Brain microvascular endothelial cell (primary cell): ENCODE measurements at places on chromosomes 2 and 18.

DNA sequence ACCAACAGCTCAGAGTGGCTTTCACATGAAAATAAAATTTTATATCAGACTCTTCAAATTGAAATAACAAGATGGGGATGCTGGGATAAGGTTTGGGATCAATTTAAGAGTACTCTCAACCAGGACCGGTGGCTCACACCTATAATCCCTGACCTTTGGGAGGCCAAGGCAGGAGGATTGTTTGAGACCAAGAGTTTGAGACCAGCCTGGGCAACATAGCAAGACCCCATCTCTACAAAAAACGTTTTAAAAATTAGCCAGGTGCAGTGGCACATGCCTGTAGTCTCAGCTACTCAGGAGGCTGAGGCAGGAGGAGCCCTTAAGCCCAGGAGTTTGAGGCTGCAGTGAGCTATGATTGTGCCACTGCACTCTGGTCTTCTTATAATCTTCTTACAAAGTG, 2.6 kb downstream of the LMAN2L start:
- no peak for DNase-seq

DNA sequence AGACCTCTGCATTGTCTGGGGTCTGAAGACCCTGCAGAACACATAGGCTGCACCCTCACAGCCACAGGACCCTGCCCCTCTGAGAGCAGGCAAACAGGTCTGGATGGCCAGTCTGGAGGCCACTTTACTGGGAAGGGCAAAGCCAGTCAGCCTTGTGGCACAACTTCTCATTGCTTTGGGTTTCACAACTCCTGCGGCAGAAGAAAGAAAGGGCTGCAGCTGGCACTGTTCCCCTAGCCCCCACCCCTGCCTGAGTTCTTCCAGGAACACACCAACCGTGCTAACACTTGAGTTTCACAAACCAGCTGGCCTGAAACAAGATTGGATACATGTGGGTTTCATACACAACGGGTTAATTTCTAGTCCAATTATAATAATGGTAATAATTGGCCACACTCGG, 276.5 kb upstream of the MGAT5 start:
- no peak for DNase-seq

DNA sequence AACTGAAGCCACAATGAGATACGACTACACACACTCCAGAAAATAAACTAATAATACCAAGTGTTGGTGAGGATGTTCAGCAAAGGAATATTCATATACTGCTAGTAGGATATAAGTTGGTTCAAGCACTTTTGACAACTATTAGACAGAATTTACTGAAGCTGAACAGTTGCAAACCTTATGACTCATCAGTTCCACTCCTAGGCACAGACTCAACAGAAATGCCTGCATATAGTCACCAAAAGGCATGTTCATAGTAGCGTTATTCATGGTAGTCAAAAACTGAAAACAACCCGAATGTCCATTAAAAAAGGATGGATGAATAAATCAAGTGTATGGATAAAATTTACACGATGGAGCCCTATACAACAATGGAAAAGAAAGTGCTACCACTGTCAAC, 232.0 kb downstream of the ANAPC1 start:
- no peak for DNase-seq

DNA sequence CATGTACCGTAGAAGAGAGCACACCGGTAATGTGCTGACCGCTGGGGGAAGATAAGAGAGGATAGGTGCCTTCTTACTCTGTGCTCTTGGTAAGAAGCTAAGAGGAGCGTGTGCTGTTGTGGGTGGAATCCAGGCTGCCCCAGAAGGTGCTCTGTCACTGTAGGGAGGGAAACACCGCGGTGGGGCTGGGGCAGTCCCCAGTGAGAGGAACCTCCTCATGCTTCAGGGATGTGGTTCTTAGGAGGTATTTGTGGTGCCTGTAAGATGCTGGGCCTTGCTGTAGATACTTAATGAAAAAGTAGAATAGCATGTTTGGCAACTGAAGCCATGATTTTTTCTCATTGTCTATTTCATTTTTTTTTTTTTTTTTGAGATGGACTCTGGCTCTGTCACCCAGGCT, 1.1 kb downstream of the COLEC11 start:
- no peak for DNase-seq

GRCh38 chr2:2827046-2827636, 496.1 kb upstream of the MYT1L start:
- no peak for DNase-seq

- no peak for DNase-seq
Observed at GRCh38 chr18:46335534-46336101, 231.4 kb downstream of the HAUS1 start.

- no peak for DNase-seq
Observed at GRCh38 chr2:64839844-64840243, 149.4 kb upstream of the SLC1A4 start.

DNA sequence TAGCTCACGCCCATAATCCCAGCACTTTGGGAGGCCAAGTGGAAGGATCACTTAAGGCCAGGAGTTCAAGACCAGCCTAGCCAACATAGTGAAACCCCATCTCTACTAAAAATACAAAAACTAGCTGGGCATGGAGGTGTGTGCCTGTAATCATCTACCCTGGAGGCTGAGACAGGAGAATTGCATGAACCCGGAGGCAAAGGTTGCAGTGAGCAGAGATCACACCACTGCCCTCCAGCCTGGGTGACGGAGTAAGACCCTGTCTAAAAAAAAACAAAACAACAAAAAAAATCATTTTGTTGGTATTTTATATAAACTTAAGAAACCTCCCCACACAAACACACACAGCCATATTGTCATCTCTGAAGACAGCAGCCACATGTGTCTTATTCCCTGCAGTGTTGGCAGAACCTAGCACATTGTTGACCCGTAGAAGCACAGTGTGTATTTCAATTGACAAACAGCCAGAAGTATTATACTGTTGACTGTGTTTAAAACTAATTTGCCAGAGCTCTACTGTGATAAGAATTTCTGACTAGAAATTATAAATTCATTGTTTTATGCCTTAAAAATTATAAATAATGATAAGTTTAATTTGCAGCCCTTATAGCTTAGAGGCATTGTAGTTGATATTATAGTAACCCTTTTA, 68.1 kb downstream of the DNAJC10 start:
- no peak for DNase-seq
